ENCODE measurements at places on chromosomes 7 and 10.

GRCh38 chr10:119457966-119458766 is 84.4 kb downstream of the RGS10 start:
- DNase-seq: no peak

- no peak for DNase-seq
These were observed 105.5 kb upstream of the AKR1E2 start for GRCh38 chr10:4720463-4720862.

DNA sequence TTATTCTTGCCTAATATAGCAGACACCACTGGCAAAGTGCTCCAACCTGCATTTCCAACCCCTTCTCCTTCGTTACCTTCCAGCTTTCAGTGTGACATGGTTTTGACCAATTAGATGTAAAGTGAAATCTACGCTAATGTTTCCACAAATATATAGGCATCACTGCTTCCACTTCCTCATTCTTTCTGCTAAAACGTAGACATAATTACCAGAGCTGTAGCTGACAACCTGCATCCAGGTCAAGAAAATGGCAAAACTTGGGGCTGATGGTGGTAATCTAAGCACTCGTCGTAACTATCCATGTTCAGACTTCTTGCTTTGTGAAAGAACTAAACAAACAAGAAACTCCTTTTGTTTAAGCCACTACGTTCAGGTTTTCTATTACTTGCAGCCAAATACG is 41.8 kb upstream of the COL1A2 start:
- DNase-seq: no peak

DNA sequence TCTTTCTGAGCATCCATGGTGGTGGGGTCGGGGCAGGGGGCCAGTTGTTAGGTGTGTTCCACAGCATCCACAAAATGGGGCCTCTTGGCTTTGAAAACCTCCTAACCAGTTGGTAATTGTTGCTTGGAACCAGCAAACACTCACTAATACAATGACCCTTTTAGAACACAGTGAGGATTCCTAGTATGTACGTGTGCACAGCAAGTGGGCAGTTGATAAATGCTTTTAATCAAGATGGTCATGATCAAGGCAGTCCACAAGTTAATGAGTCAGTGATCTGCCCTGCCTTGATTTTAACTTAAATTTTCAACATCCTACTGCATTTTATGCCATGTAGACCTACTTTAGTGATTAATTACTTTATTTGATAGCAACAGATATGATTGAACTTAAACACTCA is 103.1 kb downstream of the ETV1 start:
- DNase-seq: no peak

- no peak for DNase-seq
These were observed 175.3 kb upstream of the RHEB start for GRCh38 chr7:151694828-151695580.

Measured in right kidney (tissue), 9 donors.